NT2/D1 (cell line): ENCODE measurements at places on chromosomes 2 and 18.

GRCh38 chr2:100178085-100178788 is 35.8 kb upstream of the AFF3 start:
- DNase-seq: peak; percentile 68

DNA sequence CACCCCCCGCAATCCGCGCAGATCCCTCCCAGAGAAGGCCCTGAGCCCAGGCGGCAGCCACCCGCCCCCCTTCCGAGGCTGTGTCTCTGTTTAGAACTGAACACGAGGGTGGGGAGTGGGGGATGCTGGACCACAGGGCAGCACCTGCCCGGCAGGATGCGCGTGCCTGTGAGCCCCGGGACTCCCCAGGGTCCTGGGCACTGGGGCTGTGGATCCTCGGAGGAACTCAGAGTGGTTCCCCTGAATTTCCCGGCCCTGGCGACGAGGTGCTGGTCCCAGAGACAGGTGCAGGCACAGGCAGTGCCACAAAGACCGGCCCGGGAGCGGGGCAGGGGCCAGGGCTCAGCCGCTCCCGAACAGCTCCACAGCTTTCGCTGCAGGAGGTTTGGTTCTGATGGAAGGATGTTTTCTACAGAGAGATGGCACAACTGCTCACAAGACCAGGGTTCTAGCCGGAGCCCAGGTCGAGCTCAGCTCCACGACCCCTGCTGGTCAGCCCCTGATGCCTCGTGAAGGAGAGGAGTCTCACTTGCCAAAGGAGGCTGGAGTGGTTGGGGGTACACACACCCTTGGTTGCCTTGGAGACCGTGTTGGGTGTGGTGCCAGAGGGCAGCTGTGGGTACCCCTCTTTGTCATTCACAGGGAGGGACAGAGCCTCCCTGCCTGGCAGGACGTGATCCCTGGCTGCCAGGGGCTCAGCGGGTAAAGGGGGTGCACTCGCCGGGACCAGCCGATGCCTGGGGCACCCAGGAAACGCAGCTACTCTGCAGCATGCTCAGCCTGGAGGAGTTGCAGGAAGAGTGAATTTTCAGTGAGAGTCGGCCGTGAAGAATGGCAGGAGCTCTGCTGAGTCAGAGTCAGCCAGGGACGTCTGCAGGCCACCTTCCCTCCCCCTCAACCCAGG is 4.4 kb upstream of the NEU4 start:
- no peak for DNase-seq

GRCh38 chr2:85788603-85789002 is 34.8 kb downstream of the ATOH8 start:
- DNase-seq: no peak

GRCh38 chr2:42969231-42970150 is 177.1 kb upstream of the HAAO start:
- no peak for DNase-seq

GRCh38 chr18:58533766-58534165 is 95.1 kb downstream of the ALPK2 start:
- no peak for DNase-seq

- no peak for DNase-seq
These were observed 43.1 kb upstream of the CHN1 start for GRCh38 chr2:175048275-175048674.

DNA sequence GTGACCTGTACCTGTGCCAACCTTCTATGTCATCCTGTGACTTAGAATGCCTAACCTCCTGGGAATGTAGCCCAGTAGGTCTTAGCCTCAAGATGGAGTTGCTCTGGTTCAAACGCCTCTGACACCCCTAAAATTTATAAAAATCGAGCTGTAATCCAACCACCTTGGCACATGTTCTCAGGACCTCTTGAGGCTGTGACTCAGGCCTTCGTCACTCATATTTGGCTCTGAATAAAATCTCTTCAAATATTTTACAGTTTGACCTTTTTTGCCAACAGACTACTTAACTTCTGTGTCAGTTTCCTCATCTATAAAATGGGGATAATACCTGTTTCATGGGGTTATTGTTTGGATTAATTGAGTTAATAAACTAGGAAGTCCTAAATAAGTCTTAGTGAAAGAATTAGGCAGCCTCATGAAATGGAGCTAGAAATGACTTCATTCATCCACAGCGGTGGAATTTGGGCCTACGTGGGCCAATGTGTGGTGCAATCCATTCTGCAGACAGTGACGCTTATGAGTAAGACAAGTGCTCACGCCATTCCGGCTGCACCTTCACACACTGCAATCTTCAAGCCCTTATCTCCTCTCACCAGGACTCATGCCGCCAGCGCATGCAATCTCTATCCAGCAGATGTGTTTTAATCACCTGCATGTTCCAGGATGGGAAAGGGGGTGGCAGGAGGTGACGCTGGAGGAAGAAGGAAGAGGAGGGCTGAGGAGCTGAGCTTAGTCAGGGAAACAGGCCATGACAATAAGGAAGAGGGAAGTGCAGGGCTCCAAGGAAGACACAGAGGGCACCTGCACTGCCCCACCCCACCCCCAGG is 2.0 kb upstream of the UBE2F start:
- DNase-seq: no peak

GRCh38 chr2:197675711-197676188 is 363 bp upstream of the RFTN2 start:
- DNase-seq: no peak

- DNase-seq: no peak
These were observed 354.2 kb downstream of the ZEB2 start for GRCh38 chr2:144165599-144166250.

DNA sequence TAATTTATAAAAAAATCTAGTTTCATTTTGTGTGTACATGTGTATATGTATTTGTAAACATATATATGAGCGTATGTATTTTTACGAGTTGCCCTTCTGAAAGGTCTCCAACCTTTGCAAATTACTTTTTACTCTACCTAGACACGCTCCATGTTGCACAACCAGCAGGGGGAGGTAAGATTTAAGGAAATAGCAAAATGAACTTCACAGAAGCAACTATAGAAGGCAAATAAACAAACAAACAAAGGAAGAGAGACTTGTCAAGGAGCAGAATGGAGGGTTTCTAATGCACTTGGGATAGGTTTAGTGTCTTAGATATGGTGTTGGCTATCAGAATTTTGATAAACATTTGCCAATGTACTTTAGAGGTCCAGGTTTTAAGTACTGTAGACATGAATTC is 820.5 kb upstream of the POU3F3 start:
- peak; percentile 33 for DNase-seq

DNA sequence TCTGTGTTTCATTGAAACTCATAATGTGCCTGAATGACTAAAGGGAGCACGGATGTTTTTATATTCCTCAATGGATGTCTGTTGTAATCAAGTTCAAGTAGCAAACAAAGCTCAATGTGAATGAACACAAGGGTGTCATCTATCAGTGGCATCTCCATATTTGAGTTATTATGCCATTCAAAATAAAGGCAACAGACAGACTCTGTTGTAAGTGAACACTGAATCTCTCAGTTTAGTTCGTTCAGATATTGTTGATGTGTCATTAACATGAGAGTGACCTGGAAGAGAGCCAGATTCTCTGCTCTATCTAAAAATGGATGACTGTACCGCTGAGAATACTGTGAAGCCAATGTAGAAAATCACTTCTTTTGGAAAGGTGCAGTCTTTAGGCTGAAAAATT is 118.7 kb downstream of the NUP35 start:
- DNase-seq: no peak

GRCh38 chr2:38529208-38529607 is 73.5 kb downstream of the HNRNPLL start:
- DNase-seq: no peak

GRCh38 chr2:28895189-28895893 is 874 bp downstream of the WDR43 start:
- DNase-seq: no peak

GRCh38 chr18:79796016-79796415 is 1.7 kb upstream of the KCNG2 start:
- DNase-seq: no peak

GRCh38 chr2:121171625-121172119 is 113.3 kb downstream of the TFCP2L1 start:
- DNase-seq: no peak

DNA sequence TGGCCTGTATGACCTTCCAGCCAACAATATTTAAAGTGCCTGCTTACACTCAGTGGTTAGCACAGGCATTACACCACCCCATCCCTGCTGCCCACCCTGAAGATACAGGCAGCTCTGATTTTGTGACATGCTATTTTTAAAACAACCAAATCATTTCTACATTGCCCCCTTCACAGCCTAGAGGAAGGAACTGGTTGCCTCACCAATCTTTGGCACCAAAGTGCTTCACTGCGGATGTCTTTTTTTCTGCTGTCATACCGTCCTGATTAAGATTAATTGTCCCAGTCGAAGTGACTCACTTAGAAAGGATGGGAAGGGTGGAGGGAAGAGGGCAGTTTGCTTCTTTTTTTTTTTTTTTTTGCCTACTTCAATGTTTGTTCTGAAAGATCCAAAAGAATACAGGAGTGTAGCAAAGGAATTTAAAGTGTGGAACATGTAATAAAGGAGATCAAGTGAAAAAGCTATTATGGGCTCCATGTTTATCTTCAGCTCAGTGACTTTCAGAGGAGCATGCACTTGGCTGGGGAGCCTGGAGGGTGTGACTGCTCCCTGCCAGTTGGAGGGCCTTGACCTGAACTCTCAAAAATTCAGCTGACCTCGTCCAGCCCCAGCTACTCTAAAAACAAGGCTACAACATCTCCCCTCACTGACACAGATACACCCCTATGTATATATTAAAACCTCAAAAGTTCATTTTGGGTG is 501.1 kb upstream of the TNP1 start:
- DNase-seq: no peak

DNA sequence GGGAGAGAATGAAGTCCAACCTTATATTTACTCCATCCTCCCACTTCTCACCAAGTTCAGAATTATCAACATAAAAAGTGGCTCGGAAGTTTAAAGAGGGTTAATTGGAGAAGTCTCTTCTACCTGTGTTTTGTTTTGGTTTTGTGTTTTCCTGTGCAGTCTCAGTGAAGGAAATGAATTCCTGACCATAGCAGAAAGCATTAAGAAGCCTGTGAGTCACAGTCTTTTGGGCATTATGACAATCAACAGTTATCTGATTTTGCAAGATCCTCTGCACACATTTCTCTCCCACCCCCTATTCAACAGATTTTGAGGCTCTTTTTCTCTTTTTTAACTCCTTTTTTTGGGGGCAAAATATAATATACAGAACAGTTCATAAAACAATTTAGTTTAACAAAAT is 8.6 kb upstream of the RPL37A start:
- DNase-seq: no peak

DNA sequence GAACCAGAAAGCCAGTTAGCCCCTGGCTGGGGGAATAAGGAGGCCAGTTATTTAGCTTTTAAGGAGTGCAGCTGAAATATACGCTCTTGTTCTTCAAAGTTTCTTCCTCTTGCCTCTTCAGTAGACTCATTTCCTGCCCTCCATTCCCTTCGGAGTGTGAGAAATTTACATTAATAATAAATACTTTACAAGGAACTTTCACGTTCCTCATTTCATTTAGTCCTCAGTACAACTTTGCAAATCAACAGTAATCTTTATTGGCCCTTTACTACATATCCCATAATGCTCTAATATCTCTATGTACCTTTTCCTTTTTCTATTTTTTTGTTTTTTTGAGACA is 15.6 kb downstream of the PLCD4 start:
- DNase-seq: no peak

DNA sequence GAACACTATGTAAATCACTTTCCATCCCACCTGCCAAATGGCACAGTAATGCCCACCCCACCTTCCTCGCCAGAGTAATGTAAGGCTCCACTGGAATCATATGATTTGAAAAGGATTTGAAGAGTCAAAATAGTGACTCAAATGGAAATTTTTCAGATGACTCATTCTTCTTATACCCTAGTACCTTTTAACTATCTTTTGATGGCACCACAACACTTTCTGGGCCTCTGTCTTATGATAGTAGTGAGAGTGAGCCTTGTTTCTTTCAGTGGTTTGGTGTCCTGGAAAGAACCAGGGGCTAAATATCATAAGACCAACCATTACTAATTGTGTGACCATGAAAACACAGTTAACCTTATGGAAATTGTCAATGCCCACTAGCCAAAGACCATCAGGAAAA is 235.4 kb upstream of the SLC14A2 start:
- DNase-seq: no peak

GRCh38 chr18:10209302-10209701 is 245.1 kb upstream of the APCDD1 start:
- DNase-seq: no peak

DNA sequence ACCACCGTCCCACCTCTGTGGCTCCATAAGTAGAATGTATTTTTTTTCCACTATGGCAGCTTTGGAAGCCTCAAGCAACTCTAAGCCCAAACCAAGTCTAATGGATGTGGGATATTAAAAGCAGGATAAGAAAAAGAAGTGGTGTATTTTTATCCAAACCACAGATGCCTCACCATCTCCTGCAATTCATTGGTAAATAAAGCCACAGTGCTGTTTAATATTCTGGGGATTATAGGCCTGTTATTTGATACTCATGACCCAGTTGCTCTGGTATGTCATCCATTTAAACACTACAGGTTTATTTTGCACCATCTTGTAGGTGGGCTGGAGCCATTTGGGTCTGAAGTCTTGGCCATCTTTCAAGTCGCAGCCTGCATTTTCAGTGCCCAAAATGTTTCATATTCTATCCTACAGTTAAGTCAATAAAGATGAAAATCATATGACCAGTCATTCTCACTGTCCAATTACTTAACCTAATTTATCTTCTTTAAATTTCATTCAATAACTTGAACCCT is 279.5 kb upstream of the EPHA4 start:
- no peak for DNase-seq

GRCh38 chr2:216279459-216279858 is 92.8 kb downstream of the MARCHF4 start:
- no peak for DNase-seq

- no peak for DNase-seq
These were observed 97.0 kb downstream of the LYPD6 start for GRCh38 chr2:149427387-149427786.
